ENCODE measurements at places on chromosomes 7 and 10. TPM values are rescaled to one million over a fixed set of nuclear protein-coding genes. Genes with fewer than 3 reads are reported as not detected.

GRCh38 chr7:71408271-71408670 is 276.3 kb downstream of the GALNT17 start:
- no peak for DNase-seq

DNA sequence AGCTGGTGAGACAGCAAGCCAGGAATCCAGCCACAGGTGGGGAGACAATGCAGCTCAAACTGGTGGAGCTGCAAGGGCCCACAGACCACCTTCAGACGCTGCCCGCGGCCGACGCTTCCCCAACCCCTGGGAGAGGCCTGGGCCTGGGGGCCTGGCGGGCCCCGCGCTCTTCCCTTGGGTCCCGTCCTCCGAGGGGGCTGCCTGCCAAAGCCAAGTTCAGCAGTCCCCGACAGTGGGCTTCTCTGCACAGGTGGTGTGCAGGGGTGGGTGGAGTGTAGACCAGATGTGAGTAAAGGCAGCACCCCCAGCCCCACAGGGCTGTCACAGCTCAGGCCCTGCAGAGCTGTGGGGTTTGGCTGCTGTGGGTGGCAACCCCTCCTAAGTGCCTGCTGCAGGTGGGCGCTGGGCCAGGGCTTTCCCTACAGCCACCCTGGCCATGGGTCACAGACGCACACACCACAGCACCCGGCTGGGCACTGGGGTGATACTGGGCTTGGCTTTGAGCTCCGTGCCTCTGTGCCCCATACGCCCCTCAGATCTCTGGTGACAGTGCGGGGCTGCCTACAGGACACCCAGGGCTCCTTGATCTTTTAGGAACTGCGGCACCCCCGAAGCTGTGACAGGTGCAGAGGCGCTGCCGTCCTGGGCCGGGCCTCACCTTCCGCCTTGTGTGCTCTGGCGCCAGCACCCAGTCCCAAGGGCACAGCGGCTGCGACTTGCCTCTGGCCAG is 20.5 kb downstream of the BNIP3 start:
- no peak for DNase-seq

DNA sequence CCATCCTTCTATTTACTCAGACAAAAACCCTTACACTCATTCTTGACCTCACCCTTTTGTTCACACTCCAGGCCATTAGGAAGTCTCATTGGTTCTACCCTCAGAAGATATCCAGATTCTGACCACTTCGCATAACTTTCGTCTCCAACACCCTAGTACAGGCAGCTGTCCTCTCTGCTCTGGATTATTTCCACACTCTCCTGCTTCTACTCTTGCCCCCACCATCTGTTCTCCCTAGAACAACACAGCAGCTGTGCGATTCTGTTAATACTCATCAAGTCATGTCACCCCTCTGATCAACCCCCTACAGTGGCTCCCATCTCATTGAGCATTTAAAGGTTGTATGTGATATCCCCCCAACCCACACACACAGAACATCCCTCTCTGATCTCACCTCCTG is 15.5 kb upstream of the TRIL start:
- no peak for DNase-seq

GRCh38 chr10:86308056-86308455 is 58.5 kb downstream of the GRID1 start:
- no peak for DNase-seq

FOXP2 gene
- total RNA-seq: not detected

TMEM273 gene
- total RNA-seq: 15.0 TPM

SPDYE16 gene
- total RNA-seq: 0.49 TPM
